Upper lobe of right lung (tissue), 1 donor: ENCODE measurements at places on chromosomes 4 and X. TPM values are rescaled to one million over a fixed set of nuclear protein-coding genes. Genes with fewer than 3 reads are reported as not detected.
A peak's percentile ranks its signal among the peaks of the same experiment; 100 is the strongest.

GRCh38 chr4:137961051-137961438 lies 281.1 kb downstream of the SLC7A11 start:
- no peak overlapping the region for H3K27ac ChIP-seq
- H3K4me1 ChIP-seq: peaks cover 12% of the 10 kb centered on the region
- no peaks in the 10 kb centered on the region for H3K36me3 ChIP-seq
- H3K4me3 ChIP-seq: no peak overlapping the region

GRCh38 chr4:41882625-41883347 lies 52.4 kb upstream of the TMEM33 start:
- no peak overlapping the region for H3K27ac ChIP-seq
- peaks cover 27% of the 10 kb centered on the region for H3K4me1 ChIP-seq
- peaks cover 69% of the 10 kb centered on the region for H3K27me3 ChIP-seq
- H3K36me3 ChIP-seq: no peaks in the 10 kb centered on the region

DNA sequence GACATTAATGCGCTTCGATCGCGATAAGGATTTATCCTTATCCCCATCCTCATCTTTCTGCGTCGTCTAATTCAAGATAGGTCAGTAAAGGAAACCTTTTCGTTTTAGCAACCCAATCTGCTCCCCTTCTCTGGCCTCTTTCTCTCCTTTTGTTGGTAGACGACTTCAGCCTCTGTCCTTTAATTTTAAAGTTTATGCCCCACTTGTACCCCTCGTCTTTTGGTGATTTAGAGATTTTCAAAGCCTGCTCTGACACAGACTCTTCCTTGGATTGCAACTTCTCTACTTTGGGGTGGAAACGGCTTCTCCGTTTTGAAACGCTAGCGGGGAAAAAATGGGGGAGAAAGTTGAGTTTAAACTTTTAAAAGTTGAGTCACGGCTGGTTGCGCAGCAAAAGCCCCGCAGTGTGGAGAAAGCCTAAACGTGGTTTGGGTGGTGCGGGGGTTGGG lies 528 bp upstream of the FGF2 start:
- no peak for DNase-seq
- peak overlapping the region; percentile 61 for H3K4me3 ChIP-seq
- H3K27me3 ChIP-seq: peaks cover 35% of the 10 kb centered on the region
- H3K4me1 ChIP-seq: no peaks in the 10 kb centered on the region
- H3K27ac ChIP-seq: peak overlapping the region; percentile 79

- peak overlapping the region; percentile 6 for H3K27ac ChIP-seq
- H3K4me3 ChIP-seq: no peak overlapping the region
- no peak for DNase-seq
- no peaks in the 10 kb centered on the region for H3K36me3 ChIP-seq
- H3K27me3 ChIP-seq: no peaks in the 10 kb centered on the region
These were observed 3.3 kb downstream of the IL13RA1 start for GRCh38 chrX:118730500-118731247.

DNA sequence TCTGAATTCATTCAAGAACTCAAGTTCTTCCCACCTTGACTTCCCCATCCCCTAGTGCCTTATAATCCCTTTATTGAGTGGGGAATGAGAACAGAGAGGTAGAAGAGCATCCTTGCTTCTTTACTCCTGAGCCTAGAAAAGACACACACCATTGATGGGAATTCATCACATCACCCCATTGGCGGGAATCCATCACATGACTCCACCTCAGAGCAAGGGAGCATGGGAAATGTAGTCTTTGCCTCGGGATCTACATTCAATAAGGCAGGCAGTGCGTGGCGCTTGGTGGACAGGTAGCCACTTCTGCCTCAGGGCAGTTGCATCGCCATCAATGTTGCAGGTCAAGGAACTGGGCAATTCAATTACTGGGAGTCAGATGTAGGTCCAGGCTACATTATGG lies 50.7 kb downstream of the MXRA5 start:
- no peak overlapping the region for H3K4me3 ChIP-seq
- H3K27ac ChIP-seq: no peak overlapping the region
- H3K36me3 ChIP-seq: no peaks in the 10 kb centered on the region

DNA sequence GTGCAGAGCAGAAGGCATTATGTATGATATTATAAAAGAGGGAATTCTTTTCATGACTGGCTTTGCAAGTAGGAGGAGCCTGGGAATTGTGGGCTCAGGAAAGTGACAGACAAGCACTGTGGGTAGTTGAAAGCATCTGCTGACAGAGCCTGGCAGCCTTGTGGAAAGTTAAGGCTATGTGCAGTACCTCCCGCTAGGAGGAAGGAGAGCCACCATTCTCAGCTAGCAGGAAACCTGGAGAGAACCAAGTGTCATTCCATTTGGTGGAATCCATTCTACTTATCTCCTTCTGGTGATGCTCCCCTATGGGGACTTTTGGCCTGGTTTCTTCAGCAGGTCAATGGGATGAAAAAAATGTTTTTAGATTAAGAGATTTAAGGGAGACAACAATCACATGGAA lies 81.8 kb downstream of the ASB9 start:
- no peak overlapping the region for H3K27ac ChIP-seq
- no peak overlapping the region for H3K4me3 ChIP-seq

- H3K36me3 ChIP-seq: no peaks in the 10 kb centered on the region
- H3K4me1 ChIP-seq: no peaks in the 10 kb centered on the region
- DNase-seq: no peak
- H3K4me3 ChIP-seq: no peak overlapping the region
- no peak overlapping the region for H3K27ac ChIP-seq
These were observed 96.5 kb downstream of the CAMK2D start for GRCh38 chr4:113665036-113665435.

- H3K27ac ChIP-seq: no peak overlapping the region
- no peak overlapping the region for H3K4me3 ChIP-seq
- no peaks in the 10 kb centered on the region for H3K4me1 ChIP-seq
- DNase-seq: no peak
- H3K27me3 ChIP-seq: no peaks in the 10 kb centered on the region
These were observed 44.2 kb upstream of the TMEM131L start for GRCh38 chr4:153421941-153422340.

ARMCX6 gene
- 35.6 TPM for total RNA-seq

SPATA18 gene
- total RNA-seq: 17.3 TPM

ANXA10 gene
- not detected for total RNA-seq

AMTN gene
- not detected for total RNA-seq

COL25A1 gene
- 0.75 TPM for total RNA-seq

PNCK gene
- total RNA-seq: 0.72 TPM

CT45A5 gene
- 1.2 TPM for total RNA-seq

SRPX2 gene
- 39.1 TPM for total RNA-seq

NXF2 gene
- not detected for total RNA-seq

GSX2 gene
- total RNA-seq: not detected
